Fibroblast of lung (primary cell): ENCODE measurements at places on chromosomes 13 and 19.

DNA sequence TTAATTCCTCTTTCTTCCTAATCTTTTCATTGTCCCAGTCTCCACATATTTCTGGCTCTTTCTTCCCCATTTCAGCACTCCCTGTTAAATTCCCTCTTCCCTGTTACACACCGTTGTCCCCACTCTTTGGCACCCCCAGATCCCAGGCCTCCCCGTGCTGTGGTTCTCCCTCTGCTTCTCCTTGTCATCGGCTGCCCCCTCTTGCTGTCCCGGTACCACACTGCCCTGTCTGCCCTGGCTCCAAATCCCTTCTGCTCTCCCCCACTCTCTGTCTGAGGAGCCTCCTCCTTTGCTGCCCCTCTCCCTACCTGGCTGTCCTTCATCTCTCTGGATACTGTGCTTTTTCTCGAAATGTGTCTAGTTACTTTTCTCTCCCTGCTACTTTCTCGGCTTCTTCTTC is 983 bp downstream of the ZNF415 start:
- no peak for DNase-seq

- DNase-seq = no peak
Observed at GRCh38 chr13:98526182-98526512, 50.8 kb downstream of the STK24 start.

DNA sequence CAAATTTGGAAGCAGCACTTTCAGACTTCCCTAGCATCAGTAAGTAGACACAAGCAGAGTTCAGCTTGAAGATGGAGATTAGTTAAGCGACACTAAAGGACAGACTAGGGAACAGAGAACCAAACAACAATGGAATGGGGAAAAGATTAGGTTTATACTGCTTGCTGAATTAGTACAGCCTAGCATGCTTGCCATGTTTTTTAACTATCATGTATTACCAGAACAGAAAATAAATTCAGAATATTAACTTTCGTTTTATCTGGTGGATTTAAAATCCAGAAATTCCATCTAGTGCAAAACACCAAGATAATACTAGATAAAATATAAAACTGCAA is 451.5 kb upstream of the SLC10A2 start:
- no peak for DNase-seq

GRCh38 chr19:40084948-40085347 is 5.8 kb downstream of the ZNF780A start:
- DNase-seq = no peak

DNA sequence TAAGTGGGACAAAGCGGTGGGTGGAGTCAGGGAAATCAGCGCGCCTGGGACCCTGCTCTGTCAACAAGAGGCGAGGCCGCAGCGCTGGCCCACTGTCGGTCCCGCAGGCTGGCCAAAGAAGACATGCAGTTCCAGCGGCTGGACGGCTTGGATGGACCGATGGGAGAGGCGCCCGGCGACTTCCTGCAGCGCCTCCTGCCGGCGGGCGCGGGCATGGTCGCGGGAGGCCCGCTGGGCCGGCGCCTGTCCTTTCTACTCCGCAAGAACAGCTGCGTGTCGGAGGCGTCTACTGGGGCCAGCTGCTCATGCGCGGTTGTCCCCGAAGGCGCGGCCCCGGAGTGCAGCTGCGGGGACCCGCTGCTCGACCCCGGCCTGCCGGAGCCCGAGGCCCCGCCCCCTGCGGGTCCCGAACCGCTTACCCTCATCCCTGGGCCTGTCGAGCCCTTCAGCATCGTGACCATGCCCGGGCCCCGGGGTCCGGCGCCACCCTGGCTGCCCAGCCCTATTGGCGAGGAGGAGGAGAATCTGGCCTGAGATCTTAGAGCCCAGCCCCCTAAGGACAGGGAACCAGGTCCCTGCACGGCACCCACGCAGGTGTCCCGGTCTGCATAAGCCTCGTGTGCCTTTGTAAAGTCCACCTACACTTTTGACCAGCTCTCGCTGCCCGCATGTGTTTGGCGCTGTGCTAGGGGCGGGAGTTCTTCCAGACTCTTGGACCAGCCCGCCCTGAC is 6.1 kb downstream of the BEST2 start:
- DNase-seq = peak; percentile 63

DNA sequence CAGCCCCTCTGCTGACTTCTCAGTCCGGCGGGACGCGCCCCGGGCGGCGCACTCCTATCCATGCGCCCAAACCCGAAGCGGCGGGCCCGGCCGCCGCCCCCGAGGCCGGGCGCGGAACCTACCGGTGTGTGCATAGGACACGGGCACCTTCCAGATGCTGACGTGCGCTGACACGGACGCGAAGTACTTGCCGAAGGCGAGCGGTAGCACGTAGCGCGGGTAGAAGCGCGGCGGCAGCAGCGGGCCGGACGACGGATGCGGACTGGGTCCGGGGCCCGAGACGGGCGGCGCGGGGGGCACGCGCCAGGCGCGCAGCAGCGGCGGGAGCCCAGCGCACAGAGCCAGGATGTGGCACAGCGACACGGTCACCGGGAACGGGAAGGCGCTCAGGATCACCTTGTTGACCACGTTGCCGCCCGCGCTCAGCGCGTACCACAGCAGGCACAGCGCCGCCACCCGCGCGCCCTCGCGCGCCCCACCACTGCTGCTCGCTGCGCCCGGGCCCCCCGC is 338 bp downstream of the SLC35E1 start:
- peak; percentile 12 for DNase-seq

DNA sequence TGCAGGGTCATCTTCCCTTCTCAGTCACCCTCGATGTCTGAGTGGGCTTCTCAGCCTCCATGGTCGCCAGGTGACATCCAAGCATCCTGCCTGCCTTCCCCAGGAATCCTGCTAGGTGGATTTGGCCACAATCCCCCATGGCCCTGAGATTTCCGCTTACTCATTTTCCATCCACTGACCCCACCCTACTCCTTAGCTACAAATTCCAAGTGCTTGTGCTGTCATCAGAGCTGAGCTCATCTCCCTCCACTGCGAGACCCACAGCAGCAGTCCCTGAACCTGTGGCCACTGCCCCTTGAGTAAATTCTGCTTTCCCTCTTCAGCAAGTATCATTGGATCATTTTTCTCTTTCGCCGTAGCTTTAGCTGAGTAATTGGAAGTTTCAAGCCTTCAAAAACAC is 90.5 kb upstream of the ANKRD10 start:
- DNase-seq = peak; percentile 16

- DNase-seq = peak; percentile 57
Observed at GRCh38 chr13:95858286-95859075, 181.5 kb downstream of the DNAJC3 start.

DNA sequence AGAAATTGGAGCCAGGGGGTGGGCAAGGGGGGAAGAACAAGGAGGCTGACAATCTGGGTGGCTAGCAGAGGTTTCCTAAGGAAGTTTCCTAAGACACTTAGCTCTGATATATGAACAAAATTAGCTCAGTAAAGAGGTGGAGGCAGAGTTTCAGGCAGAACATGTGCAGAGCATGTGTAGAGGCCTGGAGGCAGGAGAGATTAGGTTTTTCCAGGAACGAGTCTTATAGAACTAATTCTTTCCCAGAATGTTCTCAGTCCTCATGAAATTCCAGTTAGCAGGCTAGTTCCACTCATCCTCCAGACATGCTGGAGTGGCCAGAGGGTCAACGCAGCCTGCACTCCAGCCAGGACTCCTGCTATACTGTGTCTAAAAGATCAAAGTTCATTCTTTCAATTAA is 184.7 kb downstream of the LACC1 start:
- DNase-seq = no peak

DNA sequence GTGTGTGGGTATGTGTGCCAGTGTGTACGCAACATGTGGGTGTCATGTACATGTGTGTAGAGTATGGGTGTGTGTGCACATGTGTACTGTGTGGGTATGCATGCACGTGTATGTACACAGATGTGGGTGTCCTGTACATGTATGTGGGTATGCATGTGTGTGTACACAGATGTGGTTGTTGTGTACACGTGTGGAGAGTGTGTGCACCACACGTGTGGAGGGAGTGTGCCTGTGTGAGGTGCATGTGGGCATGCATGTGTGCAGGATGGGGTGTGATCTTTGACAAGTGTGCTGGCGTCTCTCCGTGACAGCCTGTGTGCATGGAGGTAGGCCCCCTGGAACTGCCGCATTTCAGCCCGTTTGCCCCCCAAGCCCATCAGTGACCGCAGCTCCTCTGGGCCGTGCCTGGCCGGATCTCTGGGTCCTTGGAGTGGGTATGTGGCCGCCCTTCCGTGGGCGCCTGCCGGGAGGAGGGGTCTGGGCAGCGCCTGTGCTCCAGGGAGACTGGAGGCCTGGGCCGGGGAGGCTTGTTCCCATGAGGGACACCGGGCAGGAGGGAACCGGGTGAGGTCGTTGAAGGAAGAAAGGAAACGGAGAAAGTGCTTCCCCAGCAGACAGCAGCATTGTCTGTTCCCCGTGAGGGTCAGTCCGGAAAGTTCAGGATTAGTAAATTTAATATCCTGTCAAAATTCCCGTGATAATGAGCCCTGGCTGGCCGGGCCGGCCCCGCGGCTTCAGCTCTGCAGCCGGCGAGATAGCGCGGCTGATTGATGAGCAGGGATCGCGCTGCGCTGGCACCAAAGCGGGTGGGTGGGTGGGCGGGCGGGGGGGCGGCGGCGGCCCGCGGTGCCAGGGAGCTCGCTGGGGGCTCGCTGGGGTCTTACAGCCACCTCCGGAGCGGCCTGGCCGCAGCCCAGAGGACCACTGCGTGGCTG is 91.1 kb upstream of the SOX1 start:
- DNase-seq = no peak

- DNase-seq = peak; percentile 94
Observed at GRCh38 chr19:6056801-6057650, 53.3 kb downstream of the RFX2 start.

DNA sequence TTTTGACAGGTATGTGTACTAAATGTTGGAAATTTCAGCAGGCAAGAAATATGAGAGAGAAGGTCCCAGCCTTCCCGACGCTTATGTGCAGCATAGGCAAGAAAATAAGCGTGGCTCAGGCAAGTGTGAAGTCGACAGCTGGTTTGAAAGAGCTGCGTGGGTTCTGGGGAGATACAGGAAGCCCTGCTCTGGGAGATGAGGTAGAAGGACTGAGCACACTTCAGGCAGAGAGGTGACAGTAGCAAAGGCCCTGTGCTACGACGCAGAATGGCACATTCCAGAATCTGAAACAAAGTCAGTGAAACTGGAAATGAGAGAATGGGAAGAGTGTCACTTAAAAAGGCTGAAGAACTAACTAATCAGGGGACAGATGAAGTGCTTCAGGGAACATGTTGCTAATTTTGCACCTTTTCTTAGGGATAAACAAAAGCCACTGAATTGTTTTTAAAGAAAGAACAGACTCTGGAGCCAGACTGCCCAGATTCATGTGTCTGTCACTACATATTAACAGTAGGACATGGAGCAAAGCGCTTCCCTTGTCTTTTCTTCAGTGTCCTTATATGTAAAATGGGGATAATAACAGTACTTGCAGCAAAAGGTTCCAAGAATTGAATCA is 160.1 kb downstream of the SPRY2 start:
- no peak for DNase-seq

DNA sequence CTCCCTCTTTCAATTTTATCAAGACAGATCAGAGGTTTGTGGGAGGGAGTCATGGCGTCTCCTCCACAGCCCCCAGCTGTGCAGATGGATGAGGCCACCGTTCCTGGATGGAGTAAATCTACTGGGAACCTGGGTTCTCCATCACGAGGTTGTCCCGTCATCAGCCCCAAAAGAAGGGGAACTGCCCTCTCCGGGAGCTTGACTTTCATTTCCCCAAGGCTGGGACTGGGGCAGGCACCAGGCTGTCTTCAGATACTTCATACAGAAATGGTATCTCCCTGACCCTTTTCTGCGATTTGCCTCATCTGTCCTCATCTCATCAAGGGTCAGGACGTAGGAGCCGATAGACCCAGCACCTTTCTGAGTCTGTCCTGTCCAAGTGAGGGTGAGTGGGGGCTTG is 9.8 kb downstream of the LILRB2 start:
- no peak for DNase-seq

DNA sequence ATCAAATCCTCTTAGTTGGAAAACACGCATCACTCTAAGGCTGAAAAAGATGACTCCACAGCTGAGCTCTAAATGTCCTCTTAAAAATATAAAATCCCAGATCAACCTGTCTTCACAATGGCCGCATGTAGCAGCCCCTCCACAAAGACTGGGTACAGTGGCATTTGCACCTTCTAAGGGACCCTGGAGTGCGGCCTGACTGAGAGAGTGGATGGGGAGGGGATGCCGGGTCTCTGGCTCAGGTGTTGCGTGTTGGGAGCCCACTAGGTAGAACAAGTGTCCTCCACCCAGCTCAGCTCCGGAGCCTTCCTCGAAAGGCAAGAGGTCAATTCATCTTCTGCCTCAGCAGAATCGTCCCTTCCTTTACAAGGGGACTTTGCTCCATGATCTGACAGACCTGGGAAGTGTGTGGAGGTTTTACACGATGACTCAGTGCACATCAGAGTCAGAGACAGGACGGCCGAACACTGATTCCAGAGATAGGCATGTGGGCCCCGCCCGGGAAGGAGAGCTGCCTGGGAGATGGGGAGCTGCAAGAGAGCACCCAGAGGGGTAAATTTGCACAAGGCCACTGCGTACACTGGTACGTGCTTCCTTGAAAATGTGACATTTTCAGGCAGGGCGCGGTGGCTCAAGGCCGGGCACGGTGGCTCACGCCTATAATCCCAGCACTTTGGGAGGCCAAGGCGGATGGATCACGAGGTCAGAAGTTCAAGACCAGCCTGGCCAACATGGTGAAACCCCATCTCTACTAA is 23.5 kb upstream of the SLC15A1 start:
- DNase-seq = peak; percentile 82

GRCh38 chr13:27193496-27193895 is 21.9 kb upstream of the USP12 start:
- no peak for DNase-seq

DNA sequence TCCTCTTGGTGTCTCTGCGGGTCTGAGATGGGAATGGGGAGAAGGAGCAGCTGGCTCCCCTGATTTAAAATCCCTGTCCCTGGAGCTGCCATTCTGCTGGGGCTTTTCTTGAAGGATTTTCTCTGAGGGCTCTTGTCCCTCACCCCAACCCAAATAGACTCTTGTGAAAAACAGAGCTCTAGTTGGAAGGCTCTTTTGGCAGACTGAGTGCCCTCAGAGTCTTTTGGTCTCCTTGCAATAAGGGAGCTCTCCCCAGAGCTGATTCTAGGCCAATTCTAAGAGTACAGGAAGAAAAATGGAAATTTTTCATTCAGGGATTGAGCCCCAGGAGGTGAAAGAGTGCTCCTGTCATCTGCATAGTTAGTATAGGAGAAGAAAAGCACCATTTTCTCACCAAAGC is 238.3 kb downstream of the COG6 start:
- DNase-seq = no peak

DNA sequence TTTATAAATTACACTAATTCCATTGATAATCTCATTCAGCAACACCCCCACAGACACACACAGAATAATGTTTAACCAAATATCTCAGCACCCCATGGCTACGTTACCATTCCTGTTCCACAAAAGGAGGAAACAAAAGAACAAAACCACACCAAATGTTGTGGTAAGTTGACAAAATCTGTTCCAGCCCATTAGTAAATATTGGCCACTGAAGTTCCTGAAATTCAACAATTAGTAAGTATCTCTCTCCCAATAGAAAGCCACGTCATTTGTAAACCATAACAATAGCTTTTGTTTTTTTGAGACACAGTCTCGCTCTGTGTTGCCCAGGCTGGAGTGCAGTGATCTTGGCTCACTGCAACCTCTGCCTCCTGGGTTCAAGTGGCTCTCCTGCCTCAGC is 2.3 kb upstream of the FCAR start:
- DNase-seq = no peak

GRCh38 chr13:94534166-94534565 is 54.7 kb upstream of the DCT start:
- DNase-seq = peak; percentile 11

- DNase-seq = peak; percentile 39
Observed at GRCh38 chr13:73717632-73718031, 416.6 kb downstream of the KLF12 start.
